Stimulated activated CD4-positive, alpha-beta T cell treated with anti-CD3 and anti-CD28 coated beads, Interleukin-2, amount 100 ng/mL, for 24 hours (primary cell): ENCODE measurements at places on chromosomes 4 and X.

GRCh38 chr4:10730019-10730418 lies 45.5 kb upstream of the CLNK start:
- DNase-seq: peak; percentile 2

DNA sequence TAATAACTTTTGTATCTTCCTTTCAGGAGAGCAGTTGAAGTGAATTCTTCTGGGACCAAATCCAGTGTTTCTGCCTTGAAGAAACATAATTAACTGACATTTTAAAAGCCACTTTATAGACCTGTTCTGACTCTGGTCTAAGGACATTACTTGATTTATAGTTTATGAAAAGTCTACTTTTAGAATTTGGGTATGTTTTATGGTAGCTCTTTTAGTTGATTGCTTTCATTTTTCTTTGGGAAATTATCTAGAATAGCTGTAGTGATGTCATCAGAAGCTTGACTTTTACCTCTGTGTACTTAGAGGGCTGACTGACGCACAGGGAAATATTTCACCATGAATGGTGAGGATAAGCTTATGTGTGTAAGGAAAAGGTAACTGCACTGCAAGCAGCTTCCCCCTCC lies 131.8 kb upstream of the LIMCH1 start:
- DNase-seq: no peak

GRCh38 chr4:15361529-15361928 lies 66.3 kb upstream of the C1QTNF7 start:
- no peak for DNase-seq

DNA sequence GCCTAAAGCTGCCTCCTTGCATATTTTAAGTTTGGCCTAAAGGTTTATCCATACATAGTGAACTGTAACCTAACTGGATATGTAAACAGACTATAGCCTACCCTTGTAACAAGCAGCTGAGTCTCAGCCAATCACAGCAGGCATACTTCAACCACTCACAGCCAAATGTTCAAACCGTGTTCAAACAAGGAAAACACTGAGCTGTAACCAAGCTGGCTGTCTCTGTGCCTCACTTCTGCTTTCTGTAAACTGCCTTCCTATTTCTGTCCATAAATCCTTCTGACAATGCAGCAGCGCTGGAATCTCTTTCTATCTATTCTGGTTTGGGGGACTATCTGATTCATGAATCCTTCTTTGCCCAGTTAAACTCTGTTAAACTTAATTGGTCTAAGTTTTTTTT lies 16.4 kb downstream of the DSPP start:
- no peak for DNase-seq

GRCh38 chr4:53886090-53886489 lies 178.3 kb downstream of the CHIC2 start:
- DNase-seq: no peak

GRCh38 chr4:41865306-41865980 lies 69.8 kb upstream of the TMEM33 start:
- no peak for DNase-seq

GRCh38 chr4:166823126-166823525 lies 411.2 kb downstream of the SPOCK3 start:
- no peak for DNase-seq

DNA sequence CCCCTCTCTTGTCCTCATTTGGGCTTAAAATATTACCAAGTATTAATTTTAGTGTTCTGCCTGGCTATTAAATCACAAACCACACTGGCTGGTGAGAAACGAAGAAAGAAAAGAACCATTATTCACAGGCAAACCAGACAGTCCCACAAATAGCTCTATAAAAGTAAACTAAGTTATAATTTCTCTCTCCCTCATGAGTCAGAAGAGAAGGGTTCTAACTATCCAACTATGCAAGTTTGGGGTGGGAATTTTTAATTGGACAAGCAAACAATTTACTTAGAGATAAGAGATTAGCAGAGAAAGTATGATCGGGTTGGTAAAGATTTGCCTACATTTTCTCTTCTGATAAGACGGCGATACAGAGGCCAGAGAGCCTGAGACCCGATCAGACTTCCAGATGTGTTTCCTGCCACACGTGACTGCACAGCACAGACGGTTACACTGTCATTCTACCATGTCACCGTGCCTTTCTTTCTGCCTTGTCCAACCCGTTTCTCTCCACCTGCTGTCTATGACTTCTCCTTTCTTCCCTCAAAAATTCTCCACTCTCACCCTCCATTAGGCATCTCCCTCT lies 52.3 kb downstream of the MEPE start:
- no peak for DNase-seq

- no peak for DNase-seq
Observed at GRCh38 chr4:15106399-15106798, 104.1 kb downstream of the CPEB2 start.

GRCh38 chr4:40367451-40367850 lies 32.3 kb downstream of the CHRNA9 start:
- no peak for DNase-seq

- no peak for DNase-seq
Observed at GRCh38 chr4:98473046-98473445, 185.4 kb downstream of the TSPAN5 start.

GRCh38 chr4:150136036-150136435 lies 57.8 kb downstream of the DCLK2 start:
- no peak for DNase-seq

GRCh38 chr4:169745291-169745690 lies 12.5 kb downstream of the HPF1 start:
- DNase-seq: no peak

DNA sequence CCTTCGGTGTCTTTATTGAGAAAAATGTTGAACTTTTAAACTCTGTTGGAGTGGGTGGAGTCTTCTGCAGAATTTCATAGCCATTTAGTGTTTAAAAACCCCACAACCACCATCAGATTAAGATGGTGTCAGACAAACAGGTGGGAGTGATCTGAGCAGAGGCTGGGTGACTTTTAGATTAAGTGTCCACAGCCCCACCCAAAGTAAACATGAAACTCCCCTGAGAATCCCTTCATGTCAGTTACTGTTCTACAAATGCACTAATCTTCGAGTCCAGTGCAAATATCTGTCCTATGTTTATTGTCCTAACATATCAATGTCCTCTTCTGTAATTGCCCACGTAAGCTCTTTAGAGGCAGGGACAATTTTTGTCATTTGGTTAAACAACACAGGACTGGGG lies 175.6 kb upstream of the RBPJ start:
- no peak for DNase-seq

GRCh38 chrX:70478526-70479245 lies 34.1 kb downstream of the DLG3 start:
- DNase-seq: no peak

DNA sequence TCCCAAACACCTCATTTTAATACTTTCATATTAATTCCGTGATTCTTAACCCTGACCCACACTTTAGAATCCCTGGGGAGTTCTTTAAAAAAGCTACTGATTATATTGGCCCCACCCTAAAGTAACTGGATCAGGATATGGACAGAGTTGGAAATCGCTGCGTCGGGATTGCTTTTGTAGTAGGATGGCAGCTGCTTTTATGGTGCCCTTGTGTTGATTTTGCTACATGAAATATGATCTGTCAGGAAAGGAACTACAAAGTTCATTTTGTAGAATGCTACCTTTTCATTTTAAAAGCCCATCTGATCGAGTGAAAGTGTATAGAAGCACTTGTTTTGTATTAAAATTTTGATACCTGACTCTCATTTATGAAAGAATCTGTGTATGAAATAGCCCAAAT lies 43.6 kb downstream of the TMEM131L start:
- no peak for DNase-seq

DNA sequence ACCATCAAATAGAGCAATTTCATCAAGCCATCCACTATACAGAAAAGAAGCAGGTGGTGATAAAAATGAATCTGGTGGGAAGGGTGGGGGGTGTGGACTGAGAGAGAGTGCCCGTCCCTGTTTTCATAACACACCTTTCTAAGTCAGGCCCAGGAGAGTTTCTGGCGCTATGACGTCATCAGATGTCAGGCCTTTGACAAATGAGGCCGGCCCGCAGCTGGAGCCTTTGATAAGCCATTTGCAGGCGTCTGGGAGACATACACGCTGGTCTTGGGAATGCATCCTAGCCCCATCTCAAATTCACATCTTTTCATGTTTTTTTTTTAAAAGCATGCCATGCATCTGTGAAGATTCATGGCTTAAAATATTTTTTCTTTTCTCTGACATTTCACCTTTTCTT lies 404.5 kb downstream of the BCOR start:
- no peak for DNase-seq

DNA sequence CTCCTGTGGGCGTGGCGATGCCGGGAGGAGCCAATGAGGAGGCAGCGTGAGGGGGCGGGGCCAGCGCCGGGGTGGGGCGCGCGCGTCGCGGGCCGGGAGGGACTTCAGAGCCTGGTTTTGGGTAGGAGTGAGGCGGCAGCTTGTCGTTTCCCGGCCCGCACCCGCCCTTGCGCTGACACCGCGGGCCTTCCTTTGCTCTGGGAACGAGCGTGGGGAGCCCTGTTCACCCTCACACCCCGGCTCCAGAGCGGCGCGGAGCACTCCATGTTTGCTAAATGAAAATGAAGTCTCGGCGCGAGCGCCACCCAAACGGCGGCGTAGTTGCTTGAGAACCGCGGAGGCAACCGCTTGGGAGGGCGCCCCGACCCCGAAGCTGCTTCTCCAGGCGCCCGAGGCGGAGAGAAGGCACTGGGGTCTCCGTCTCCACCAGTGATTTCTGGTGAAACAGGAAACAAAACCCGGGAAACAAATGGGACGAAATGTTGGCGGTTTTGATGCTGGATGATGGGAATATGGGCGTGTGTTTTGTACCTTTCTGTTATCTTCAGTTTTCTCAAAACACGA lies 497 bp upstream of the GRPEL1 start:
- no peak for DNase-seq

GRCh38 chr4:39365360-39365759 lies 802 bp downstream of the RFC1 start:
- DNase-seq: no peak

- DNase-seq: no peak
Observed at GRCh38 chrX:53669258-53669657, 17.3 kb downstream of the HUWE1 start.

- DNase-seq: no peak
Observed at GRCh38 chr4:54482529-54483200, 175.1 kb upstream of the KIT start.

GRCh38 chrX:95382799-95383198 lies 1301.8 kb upstream of the DIAPH2 start:
- DNase-seq: no peak

- DNase-seq: no peak
Observed at GRCh38 chrX:38138900-38139299, 81.8 kb downstream of the SRPX start.

GRCh38 chrX:13103188-13103913 lies 58.9 kb upstream of the FAM9C start:
- no peak for DNase-seq

GRCh38 chr4:53905941-53906377 lies 158.4 kb downstream of the CHIC2 start:
- no peak for DNase-seq

- DNase-seq: peak; percentile 52
Observed at GRCh38 chr4:140012688-140013486, 141.1 kb downstream of the MAML3 start.

GRCh38 chr4:85967872-85968271 lies 392.0 kb downstream of the MAPK10 start:
- no peak for DNase-seq

DNA sequence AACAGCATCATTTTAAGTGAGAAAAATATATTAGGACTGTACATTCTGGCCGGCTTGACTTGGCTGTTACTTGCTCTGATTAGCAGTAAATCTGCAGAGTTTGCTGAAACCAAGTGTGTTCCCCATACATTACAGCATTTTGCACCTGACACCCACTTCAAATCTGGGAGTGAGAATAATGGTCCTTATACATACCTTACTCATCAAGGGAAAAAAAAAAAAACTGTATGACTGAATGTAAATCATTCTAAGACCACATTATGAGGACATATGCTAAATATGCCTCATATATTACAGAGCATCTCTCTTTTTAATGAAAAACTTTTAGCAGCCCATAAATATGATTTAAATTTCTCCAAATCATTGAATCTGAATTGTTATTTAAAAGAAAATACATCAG lies 406.7 kb downstream of the SPOCK3 start:
- no peak for DNase-seq

GRCh38 chr4:67375291-67375690 lies 170.0 kb downstream of the CENPC start:
- no peak for DNase-seq

GRCh38 chr4:86358257-86358656 lies 1.6 kb downstream of the MAPK10 start:
- no peak for DNase-seq

DNA sequence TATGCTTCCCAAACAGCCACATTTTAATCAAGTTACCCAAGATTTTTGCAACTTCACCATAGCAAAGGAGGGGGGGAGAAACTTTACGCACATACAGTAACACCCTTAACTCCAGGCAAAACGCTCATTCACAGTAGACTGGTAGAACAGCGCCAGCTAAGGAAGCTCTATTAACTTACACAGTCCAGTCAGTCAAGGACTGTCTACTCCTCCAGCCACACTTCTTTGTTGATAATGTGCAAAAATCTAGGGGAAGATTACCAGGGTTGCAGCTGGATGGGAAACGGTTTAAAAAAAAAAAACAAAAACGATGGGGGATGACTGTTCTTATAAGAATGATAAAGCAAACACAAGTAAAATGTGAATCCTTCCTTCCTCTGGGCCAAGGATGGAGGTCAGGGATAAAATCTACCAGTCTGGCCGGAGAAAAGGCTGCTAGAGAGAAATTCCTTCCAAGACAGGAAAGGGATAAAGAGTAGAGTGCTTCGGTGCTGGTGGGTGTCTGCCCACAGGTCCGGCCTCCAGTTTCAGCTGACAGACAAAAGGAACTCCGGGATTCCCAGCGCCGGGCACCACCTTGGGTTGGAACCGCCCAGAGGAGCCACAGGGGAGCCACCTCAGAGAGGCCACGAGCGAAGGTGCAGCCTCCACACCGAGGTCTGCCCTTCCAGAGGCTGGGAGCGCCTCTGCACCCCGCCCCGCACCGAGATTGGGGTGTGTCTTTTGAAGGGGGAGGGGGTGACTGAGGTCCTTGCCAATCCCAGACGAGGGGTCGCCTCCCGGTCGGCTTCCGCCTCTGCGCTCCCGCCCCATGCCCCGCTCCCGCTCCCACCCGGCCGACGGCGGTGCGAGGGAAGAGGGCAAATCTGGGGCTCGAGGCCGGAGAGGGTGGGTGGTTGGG lies 811 bp downstream of the ANKRD50 start:
- peak; percentile 16 for DNase-seq

DNA sequence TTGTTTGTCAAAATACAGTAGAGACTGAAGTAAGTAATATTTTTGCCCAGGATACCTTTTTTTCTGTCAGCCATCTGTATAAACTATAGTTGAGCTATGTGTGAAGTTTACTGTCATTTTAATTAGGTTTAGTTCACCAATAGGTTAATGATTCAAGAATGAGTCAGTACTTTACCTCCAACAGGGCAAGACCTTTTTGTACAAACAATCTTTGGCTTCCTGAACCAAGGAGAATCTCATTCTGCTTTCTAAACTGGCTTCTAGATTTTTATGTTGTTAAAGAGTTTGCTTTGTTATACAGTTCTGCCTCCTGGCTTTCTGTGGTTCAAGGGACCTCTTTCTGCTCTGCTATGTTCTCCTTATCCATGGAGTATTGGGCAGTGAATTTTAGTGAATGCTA lies 412.0 kb upstream of the NR3C2 start:
- DNase-seq: no peak

- no peak for DNase-seq
Observed at GRCh38 chrX:39140581-39140980, 339.3 kb downstream of the MID1IP1 start.
